Ovary (tissue), 10 donors: ENCODE measurements at places on chromosomes 5 and 9. TPM values are rescaled to one million over a fixed set of nuclear protein-coding genes. Genes with fewer than 3 reads are reported as not detected.

- H3K27ac ChIP-seq, result no peak overlapping the region
- H3K4me3 ChIP-seq, result no peak overlapping the region
- DNase-seq, result no peak
- H3K36me3 ChIP-seq, result no peaks in the 10 kb centered on the region
Observed at GRCh38 chr5:9066349-9066748, 479.5 kb downstream of the SEMA5A start.

DNA sequence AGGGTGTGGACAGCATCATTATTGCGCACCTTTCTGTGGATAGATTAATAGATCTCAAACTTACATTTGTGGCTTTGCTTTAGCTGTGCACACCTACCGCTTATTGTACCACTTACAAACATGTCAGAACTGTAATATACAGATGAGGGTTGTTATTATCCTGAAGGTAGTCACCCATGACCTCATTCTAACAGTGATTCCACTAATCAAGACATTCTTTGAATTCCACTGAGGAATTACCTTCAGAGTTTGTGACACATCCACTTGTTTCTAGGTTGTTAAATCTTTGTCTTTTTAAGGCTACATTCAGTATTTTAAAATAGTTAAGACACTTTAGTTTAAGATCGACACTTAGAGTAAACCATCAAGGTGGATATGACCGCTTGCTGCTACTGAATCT, 7.8 kb downstream of the KCNV2 start:
- H3K27me3 ChIP-seq, result no peaks in the 10 kb centered on the region
- H3K4me3 ChIP-seq, result no peak overlapping the region
- H3K36me3 ChIP-seq, result no peaks in the 10 kb centered on the region
- peaks cover 12% of the 10 kb centered on the region for H3K4me1 ChIP-seq

- no peak overlapping the region for H3K4me3 ChIP-seq
- DNase-seq, result no peak
- no peaks in the 10 kb centered on the region for H3K36me3 ChIP-seq
Observed at GRCh38 chr9:13213337-13213736, 66.2 kb downstream of the MPDZ start.

GRCh38 chr5:76082772-76083554, at the start of gene SV2C:
TSS of gene SV2C (plus strand) at chr5:76083383. CDS start at chr5:76131751, 48,368 bp downstream.
- DNase-seq, result no peak
- H3K27ac ChIP-seq, result no peak within 1 kb of the TSS
- no peaks in the 10 kb centered on the region for H3K36me3 ChIP-seq
- no peaks in the 10 kb centered on the region for H3K4me1 ChIP-seq

GRCh38 chr5:125267636-125268248, 521.3 kb upstream of the ZNF608 start:
- H3K4me1 ChIP-seq, result no peaks in the 10 kb centered on the region
- DNase-seq, result no peak
- H3K27me3 ChIP-seq, result no peaks in the 10 kb centered on the region
- no peak overlapping the region for H3K4me3 ChIP-seq

DNA sequence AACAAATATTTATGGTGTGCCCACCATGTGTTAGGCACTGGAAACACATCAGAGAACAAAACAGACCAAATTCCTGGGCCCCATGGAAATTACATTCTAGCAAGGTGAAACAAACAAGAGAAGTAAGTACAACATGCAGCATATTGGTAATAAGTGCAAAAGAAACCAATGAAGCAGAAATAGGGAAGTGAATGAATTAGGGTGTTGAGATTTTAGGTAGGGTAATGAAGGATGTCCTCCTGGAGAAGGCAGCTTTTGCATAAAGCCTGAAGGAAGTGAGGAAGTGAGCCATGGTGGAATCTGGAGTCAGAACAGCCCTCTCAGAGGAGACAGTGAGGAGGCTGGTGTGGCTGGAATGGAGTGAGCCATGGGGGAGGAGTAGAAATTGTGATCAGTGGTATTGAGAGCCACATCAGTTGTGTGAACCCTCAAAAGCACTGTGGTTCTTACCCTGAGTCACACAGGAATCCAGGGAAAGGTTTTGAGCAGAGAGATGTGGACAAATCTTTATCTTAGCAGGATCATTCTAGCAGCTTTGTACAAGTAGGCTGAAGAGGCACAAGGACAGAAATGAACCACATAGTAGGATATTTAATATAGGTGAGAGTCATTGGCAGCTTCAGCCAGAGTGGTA, 52.7 kb upstream of the ARL15 start:
- H3K4me3 ChIP-seq, result no peak overlapping the region
- no peaks in the 10 kb centered on the region for H3K27me3 ChIP-seq
- H3K36me3 ChIP-seq, result no peaks in the 10 kb centered on the region
- H3K4me1 ChIP-seq, result peaks cover 2% of the 10 kb centered on the region
- DNase-seq, result no peak

DNA sequence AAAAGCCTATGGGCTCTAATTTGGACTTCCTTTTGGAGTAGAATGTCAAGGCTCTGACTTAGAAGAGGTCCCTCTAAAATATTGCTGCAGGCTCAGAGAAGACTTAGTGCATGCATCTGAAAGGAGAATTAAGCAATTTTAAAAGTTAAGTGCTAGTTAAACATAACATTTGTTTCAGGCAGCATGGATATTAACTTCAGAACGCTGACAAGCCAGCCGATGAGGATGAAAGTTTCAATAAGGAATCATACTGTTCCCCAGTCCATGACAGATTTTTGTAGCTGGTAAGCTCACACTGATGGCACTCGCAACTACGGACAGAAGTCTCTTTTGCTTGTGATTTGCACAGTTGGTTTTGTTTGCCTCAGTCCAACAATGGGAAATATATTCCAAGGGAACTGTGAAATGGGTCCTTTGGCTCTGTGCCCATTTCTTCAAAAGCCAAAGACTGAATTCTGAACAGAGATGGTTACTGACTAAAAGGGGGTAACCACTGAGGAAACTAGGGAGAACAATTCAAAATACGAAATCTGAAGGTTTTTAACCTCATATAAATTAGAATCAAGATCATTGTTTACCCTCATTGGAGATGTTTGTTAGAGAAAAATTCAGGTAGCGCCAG, 47.6 kb downstream of the DCP2 start:
- no peak for DNase-seq
- no peak overlapping the region for H3K4me3 ChIP-seq
- H3K36me3 ChIP-seq, result no peaks in the 10 kb centered on the region
- no peaks in the 10 kb centered on the region for H3K4me1 ChIP-seq
- no peak overlapping the region for H3K27ac ChIP-seq

The HACD4 gene
- total RNA-seq, result 3.7 TPM

The PDLIM4 gene
- 17.9 TPM for total RNA-seq
